Cardiac muscle cell (in vitro differentiated cells and primary cell): ENCODE measurements at places on chromosomes 7 and 10. TPM values are rescaled to one million over a fixed set of nuclear protein-coding genes. Genes with fewer than 3 reads are reported as not detected.

The TRUB1 gene
- 16.8 and 18.3 TPM in 2 replicates for total RNA-seq

The HPSE2 gene
- 6.1 and 7.5 TPM in 2 replicates for total RNA-seq

The RFC2 gene
- 14.6 and 26.8 TPM in 2 replicates for total RNA-seq

The MRPL32 gene
- 71.9 and 77.0 TPM in 2 replicates for total RNA-seq

The SFTPA2 gene
- 0.45 TPM in 1 of 2 replicates, not detected in the other for total RNA-seq

The LIPF gene
- not detected in 2 replicates for total RNA-seq

The MACROH2A2 gene
- 160 and 161 TPM in 2 replicates for total RNA-seq

The SLC16A12 gene
- 7.0 and 8.1 TPM in 2 replicates for total RNA-seq

The DNAJC9 gene
- 26.6 and 33.9 TPM in 2 replicates for total RNA-seq

The FZD1 gene
- total RNA-seq: 14.9 and 19.0 TPM in 2 replicates

DNA sequence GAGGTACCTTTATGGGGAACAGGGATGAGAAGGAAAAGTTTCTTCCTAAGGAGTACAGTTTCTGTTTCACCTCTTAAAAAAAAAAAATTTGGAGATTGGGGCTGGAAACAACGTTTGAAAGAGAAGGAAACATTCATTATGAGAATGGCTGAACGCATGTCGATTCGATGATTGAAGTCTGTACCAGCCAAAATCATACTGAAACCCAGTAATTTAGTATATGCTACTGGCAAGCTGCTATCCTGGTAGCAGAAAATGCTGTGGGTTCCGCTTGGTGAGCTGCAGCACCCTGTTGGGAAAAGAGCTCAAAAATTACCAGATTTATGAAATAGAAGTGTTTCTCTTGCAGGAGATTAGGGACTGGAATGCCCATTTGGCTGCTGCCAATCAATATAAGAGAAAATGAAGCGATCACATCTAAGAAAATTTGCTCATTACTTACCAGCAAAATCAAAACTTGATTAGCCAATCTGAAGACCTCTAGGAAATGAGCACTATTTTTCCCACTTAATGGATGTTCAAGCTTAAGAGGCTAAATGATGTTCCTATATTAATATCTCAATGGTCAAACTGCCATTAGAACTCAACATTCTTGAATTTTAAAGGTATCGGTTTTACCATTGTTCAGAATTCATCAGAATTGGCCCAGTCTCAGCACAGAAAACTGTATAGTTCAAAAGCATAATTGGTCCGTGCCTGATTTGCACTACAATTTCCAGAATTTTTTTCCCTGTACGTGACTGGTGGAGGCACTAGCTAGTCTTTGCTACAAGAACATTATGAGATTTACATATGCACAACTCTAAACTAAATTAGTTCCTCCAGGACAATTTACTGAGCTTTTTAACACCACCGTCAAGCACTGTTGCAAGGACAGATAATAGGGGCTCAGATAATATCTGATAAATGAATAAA is 1.2 kb upstream of the ITGB1 start:
- peak overlapping the region; percentile 95 for H3K4me3 ChIP-seq
- H3K36me3 ChIP-seq: no peaks in the 10 kb centered on the region
- H3K27me3 ChIP-seq: no peaks in the 10 kb centered on the region
- peak overlapping the region; percentile 99 for H3K27ac ChIP-seq

DNA sequence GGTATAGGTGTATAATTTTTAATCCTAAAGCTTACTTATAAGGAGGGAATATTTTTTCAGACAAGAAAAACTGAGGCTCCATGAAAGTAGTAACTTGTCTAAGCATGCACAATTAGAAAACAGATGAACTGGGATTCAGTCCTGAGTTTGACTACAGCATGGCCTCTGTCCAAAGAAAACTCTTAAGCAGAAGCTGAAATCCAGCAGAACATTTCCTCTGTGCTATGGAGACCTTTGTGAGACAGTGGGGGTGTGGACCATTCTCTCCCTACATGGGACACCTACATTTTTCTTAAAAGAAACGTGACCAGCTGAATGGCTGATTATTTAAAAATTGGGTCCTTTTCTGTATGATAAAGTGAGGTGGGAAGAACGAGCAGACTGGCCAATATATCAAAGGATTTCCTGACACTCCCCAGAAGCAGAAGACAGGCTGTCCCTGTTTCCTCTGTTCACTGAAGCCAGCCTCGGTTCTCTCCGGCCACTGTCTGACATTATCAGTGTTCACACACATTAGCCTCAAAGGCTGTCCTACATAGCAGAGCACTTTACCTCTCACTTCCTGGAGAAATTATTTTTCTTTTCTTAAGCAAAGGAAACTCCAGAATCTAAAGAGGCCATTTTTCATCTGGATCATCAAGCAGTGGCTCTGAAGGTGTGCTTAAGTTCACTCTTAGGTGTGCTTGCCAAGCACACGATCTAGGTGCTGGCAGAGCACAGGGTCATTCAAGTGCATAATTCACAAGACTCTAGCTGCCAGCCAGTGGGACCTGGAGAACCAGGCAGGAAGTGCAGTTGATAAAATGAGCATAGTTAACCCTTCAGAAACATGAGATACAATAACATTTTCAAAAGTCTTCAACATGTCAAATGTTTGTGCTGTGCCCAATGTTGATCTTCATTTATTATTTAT is 40.4 kb upstream of the KIAA1217 start:
- peak overlapping the region; percentile 44 for H3K27ac ChIP-seq
- DNase-seq: peak; percentile 9
- H3K36me3 ChIP-seq: no peaks in the 10 kb centered on the region
- H3K27me3 ChIP-seq: no peaks in the 10 kb centered on the region
- no peak overlapping the region for H3K4me3 ChIP-seq

- H3K27me3 ChIP-seq: no peaks in the 10 kb centered on the region
- no peaks in the 10 kb centered on the region for H3K36me3 ChIP-seq
- peaks cover 26% of the 10 kb centered on the region for H3K4me1 ChIP-seq
- DNase-seq: no peak
- no peak overlapping the region for H3K4me3 ChIP-seq
These were observed 167.2 kb upstream of the AKR1E2 start for GRCh38 chr10:4658777-4659176.

DNA sequence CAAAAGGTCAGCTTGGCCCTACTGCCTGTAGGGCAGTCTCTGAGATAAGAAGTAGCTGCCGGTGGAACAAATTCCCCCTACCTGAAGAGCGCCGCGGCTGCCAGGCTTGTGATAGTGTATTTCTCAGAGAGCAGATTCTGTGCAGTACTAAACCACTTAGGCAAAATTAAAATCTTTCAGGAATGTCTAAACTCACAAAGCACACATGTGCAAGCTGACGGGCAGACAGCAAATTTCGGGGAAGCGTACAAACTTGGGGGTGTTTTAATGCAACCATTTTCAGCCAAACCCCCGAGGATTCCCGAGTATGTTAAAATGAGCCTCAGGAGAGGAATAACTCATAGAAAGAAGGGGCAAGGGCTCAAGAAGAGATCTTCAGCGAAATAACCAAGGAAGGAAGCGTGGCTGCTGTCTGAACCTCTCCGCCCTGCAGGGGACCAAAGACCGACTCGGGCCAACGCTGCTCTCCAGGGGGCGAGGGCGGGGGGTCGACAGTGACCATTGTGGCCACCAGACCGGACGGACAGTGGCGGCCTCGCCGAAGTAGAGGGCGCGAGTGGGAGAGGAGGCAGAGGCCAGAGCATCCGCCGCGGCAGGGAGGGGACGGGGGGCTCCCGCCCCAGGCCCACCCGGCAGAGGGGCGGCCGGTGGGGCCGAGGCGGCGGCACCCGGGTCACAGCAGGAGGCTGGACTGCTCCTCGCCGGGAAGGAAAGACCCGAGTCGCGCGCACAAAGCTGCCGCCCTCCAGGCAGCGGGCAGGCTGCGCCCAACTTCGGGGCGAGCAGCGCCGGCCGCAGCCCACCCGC is 819 bp downstream of the HYCC1 start:
- H3K36me3 ChIP-seq: no peaks in the 10 kb centered on the region
- H3K4me1 ChIP-seq: peaks cover 7% of the 10 kb centered on the region
- no peak for DNase-seq
- peak overlapping the region; percentile 93 for H3K4me3 ChIP-seq

- no peak overlapping the region for H3K4me3 ChIP-seq
- peaks cover 15% of the 10 kb centered on the region for H3K4me1 ChIP-seq
- H3K27ac ChIP-seq: no peak overlapping the region
- no peaks in the 10 kb centered on the region for H3K36me3 ChIP-seq
These were observed 2.4 kb upstream of the EBF3 start for GRCh38 chr10:129966370-129966888.

GRCh38 chr10:17229016-17229716 is 1.1 kb downstream of the VIM start:
- H3K4me1 ChIP-seq: peaks cover 10% of the 10 kb centered on the region
- peak overlapping the region; percentile 84 for H3K27ac ChIP-seq
- peak; percentile 91 for DNase-seq
- peaks cover 24% of the 10 kb centered on the region for H3K36me3 ChIP-seq
- H3K4me3 ChIP-seq: peak overlapping the region; percentile 62

- no peak for DNase-seq
- H3K4me1 ChIP-seq: no peaks in the 10 kb centered on the region
- H3K27ac ChIP-seq: no peak overlapping the region
- H3K27me3 ChIP-seq: no peaks in the 10 kb centered on the region
These were observed 84.8 kb upstream of the LRGUK start for GRCh38 chr7:134042307-134042706.

- no peak for DNase-seq
- H3K4me3 ChIP-seq: no peak overlapping the region
- no peaks in the 10 kb centered on the region for H3K36me3 ChIP-seq
These were observed 457.1 kb downstream of the TYW1 start for GRCh38 chr7:67453580-67454380.

DNA sequence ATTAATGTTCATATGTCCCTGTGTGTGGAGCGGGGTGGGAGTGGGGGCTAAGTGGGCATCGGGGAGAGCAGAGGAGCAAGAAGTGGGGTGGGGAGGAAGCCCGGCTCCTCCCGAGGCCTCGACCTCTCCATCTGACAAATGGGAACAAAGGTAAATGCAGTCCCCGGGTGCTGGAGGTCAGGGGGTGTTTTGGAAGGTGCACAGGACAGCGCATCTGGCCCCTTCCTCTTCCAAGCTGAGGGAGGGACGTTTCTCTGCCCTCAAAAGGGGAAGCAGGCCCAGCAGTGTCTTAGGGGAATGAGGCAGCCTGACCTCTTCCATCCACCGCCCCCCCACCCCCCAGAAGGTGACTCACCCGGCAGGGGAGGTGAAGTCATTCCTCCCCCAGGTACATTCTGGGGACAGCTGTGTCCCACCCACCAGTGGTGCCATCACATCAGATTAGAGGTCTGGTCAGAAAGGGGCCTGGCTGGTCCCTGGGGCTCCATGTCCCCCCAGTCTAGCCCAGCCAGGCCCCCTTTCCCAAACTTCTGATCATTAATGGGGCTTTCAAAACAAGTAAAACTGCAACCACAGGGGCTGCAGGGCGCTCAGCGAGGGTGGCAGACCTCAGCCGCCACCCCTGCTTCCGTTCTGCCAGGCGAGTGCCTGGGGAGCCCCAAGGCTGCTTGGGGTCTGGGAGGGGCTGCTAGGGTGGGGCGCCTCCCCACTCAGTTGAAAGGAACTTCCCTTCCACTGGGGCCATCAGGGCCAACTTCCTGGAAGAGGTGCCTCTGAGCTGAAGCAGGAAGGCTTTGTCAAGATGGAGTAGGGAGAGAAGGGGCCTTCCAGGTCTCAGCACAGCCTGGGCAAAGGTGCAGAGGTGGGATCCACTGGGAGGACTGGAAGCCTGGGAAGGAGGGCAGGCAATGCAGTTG is 10.8 kb downstream of the LFNG start:
- DNase-seq: no peak
- no peaks in the 10 kb centered on the region for H3K36me3 ChIP-seq
- H3K27ac ChIP-seq: no peak overlapping the region
- H3K4me3 ChIP-seq: no peak overlapping the region
- no peaks in the 10 kb centered on the region for H3K27me3 ChIP-seq
- peaks cover 7% of the 10 kb centered on the region for H3K4me1 ChIP-seq

- no peaks in the 10 kb centered on the region for H3K36me3 ChIP-seq
- H3K27ac ChIP-seq: no peak overlapping the region
- no peaks in the 10 kb centered on the region for H3K27me3 ChIP-seq
- H3K4me1 ChIP-seq: no peaks in the 10 kb centered on the region
- no peak overlapping the region for H3K4me3 ChIP-seq
These were observed 178.5 kb downstream of the HECW1 start for GRCh38 chr7:43290978-43291377.
